ENCODE measurements at places on chromosomes 11 and 22.

DNA sequence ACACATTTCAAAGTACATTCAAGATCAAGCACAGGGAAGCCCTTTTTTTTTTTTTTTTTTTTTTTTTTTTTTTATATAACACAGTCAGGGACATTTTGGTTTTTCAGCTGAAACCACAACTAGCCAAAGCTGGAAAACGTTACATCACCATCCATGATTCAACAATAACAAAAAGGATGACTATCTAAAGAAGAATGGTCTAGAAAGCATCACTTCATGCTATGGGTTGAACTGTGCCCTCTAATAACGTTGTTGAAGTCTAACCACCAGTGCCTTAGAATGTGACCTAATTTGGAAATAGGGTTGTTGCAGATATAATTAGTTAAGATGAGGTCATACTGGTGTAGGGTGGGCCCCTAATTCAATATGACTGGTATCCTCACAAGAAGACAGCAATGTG lies 46.6 kb downstream of the MTMR2 start:
- peak; percentile 89 for DNase-seq

GRCh38 chr11:35277827-35278226 lies 138.9 kb downstream of the CD44 start:
- no peak for DNase-seq

- no peak for DNase-seq
These were observed 77.6 kb downstream of the MED15 start for GRCh38 chr22:20584872-20585638.

GRCh38 chr22:38831166-38831945 lies 12.5 kb downstream of the NPTXR start:
- DNase-seq, result peak; percentile 74

- DNase-seq, result peak; percentile 12
These were observed 34.8 kb downstream of the MRGPRX2 start for GRCh38 chr11:19025481-19026406.

- no peak for DNase-seq
These were observed 43.5 kb upstream of the CYP2D6 start for GRCh38 chr22:42174062-42174461.

DNA sequence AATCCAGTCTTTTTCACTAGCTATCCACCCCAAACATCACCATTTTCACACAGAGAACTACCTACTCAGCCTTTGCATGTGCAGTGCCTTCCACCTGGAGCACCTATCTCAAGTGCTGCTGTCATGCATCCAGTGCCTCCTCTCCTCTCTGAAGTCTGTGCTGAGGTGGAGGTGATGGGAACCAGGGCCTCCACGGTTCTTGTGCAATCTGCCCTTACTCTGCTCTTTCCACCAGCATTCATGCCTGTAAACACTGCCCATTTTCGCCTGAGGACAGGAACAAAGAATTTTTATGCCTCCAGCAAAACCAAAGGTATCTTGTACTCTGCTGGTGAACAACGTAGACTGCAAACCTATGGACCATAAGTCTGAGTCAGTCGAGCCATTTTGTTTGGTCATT lies 27.0 kb downstream of the PITPNB start:
- no peak for DNase-seq

GRCh38 chr11:64799623-64800302 lies 3.3 kb downstream of the MAP4K2 start:
- DNase-seq, result no peak

GRCh38 chr11:60988658-60989057 lies 17.2 kb downstream of the CD6 start:
- no peak for DNase-seq

- no peak for DNase-seq
These were observed 14.7 kb downstream of the STX3 start for GRCh38 chr11:59769828-59770227.

DNA sequence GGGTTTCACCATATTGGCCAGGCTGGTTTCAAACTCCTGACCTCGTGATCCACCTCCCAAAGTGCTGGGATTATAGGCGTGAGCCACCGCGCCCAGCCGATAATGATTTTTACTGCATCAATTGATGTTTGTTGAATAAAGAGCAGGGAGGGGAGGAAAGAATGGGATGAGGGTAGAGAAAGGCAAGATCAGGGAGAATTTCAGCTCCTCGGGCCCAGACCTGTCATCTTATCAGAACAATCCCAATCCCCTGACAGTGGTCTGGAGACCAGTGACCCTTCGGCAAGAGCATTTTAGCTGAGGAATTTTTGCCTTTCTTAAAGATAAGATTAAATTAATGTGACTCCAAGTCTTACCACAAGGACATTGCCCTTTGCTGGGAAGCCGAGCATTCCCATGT lies 15.0 kb upstream of the ANO1 start:
- DNase-seq, result no peak

GRCh38 chr11:72430741-72431570 lies 3.4 kb downstream of the CLPB start:
- peak; percentile 63 for DNase-seq

GRCh38 chr11:44608991-44609782 lies 43.7 kb downstream of the CD82 start:
- no peak for DNase-seq

DNA sequence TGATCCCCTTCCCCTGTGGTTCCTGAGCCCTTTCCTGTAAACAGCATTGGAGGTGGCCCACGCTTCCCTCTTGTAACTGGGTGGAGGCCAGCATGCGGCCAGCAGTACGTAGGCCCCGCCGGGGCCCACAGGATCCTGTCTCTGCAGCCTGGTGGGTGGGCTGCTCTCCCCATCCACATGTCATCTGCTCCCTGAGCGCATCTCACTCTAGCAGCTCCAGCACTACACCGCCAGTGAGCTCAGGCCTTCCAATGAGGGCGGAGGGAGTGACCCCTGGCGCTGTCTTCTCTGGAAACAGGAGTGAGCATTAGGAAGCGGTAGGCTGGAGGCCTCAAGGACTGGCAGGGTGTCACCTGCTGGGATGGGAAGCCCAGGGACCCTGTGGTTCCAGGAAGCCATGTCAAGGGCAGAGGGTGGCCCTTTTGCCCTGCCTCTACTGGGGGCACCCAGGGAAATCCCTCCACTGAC lies 363.9 kb downstream of the TBC1D22A start:
- no peak for DNase-seq

Data from epithelial cell of esophagus (primary cell).